T-helper 2 cell treated with Interferon-gamma antibody and Interleukin-4, amounts not matched to agents 5 μg/mL and 100 μg/mL, for 36 hours (primary cell): ENCODE measurements at places on chromosomes 2 and 18.
A peak's percentile ranks its signal among the peaks of the same experiment; 100 is the strongest.

- peaks cover 27% of the 10 kb centered on the region for H3K36me3 ChIP-seq
- no peaks in the 10 kb centered on the region for H3K27me3 ChIP-seq
- H3K27ac ChIP-seq, result no peak overlapping the region
- H3K4me1 ChIP-seq, result no peaks in the 10 kb centered on the region
- no peak for DNase-seq
These were observed 28.9 kb downstream of the LMAN2L start for GRCh38 chr2:96710985-96711384.

DNA sequence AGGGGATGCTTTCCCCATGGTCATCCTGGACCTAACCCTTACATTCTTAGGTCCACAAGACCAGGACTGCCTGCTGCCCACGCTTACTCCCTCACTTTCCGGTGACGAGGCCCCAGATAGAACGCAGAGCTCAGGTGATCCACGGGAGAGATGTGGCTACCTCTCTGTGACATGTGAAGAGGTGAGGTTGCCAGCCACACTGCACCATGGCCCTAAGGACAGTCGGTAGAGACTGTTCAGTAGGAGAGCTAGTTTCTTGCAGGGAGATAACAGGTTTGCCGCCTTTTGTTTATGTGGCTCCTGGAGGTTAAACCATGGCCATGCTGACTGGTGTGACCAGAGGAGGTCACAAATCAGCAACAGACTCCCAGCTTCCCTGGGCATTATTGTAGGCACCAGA lies 71.4 kb downstream of the WDSUB1 start:
- H3K4me3 ChIP-seq, result no peak overlapping the region
- H3K27me3 ChIP-seq, result peaks cover 1% of the 10 kb centered on the region
- no peaks in the 10 kb centered on the region for H3K36me3 ChIP-seq
- no peak for DNase-seq
- no peak overlapping the region for H3K27ac ChIP-seq

DNA sequence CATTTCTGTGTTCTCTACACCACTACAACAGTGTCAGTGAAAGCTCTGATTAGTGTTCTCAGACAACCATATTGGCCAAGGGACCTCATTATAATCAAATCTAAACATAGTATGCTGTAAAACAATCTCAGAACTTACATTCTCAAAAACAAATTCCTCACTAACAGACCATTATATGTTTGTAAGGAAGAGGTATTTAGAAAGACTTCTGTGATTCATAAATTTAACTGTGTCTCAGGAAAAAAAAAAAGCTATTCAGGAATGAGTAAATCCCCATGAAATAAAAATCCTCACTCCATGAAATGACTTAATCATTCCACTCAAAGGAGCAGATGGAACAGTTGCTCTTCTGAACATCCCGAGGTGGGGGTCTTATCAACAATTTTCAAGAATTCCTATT lies 413.0 kb downstream of the CDH2 start:
- H3K27ac ChIP-seq, result no peak overlapping the region

GRCh38 chr18:35418610-35419009 lies 41.5 kb upstream of the ZNF396 start:
- H3K4me3 ChIP-seq, result no peak overlapping the region
- peaks cover 13% of the 10 kb centered on the region for H3K4me1 ChIP-seq
- H3K27me3 ChIP-seq, result peaks cover 8% of the 10 kb centered on the region
- no peak overlapping the region for H3K27ac ChIP-seq

- H3K4me3 ChIP-seq, result no peak overlapping the region
- no peak for DNase-seq
- H3K27ac ChIP-seq, result no peak overlapping the region
- no peaks in the 10 kb centered on the region for H3K4me1 ChIP-seq
- H3K27me3 ChIP-seq, result no peaks in the 10 kb centered on the region
- H3K36me3 ChIP-seq, result no peaks in the 10 kb centered on the region
These were observed 321.5 kb upstream of the TANK start for GRCh38 chr2:160838691-160839090.

DNA sequence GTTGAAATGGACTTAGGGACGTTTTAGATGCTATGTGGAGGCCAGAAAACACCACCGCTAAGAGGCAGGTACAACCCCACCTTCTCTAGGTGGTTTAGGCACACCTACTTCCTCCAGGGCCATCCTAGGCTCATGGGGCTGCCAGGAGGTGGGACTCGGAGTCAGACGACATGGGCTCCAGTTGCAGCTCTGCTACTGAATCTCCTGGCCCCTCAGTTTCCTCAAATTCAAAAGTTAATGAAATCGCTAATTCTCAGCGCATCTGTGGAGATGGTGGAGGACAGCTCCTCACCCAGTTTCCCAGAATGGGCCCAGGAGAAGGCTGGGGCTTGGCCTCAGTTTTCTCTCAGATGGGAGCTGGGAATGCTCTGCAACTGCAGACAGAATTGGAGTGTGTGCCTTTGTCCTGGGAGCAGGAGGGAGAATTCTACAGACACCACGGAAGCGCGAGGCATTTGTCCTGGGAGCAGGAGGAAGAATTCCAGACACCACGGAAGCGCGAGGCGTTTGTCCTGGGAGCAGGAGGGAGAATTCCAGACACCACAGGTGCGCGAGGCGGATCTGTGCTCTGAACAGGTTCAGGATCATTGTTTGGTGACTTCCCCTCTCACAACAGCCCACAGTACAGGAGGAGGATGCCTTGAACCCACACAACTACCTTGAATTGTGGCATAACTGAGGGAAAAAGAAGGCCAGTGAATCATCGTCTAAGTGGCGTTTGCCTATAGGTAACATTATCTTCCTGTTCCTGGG lies 103.7 kb upstream of the PXDN start:
- no peak overlapping the region for H3K27ac ChIP-seq
- H3K36me3 ChIP-seq, result no peaks in the 10 kb centered on the region
- H3K4me1 ChIP-seq, result no peaks in the 10 kb centered on the region
- H3K4me3 ChIP-seq, result no peak overlapping the region
- DNase-seq, result no peak

- H3K36me3 ChIP-seq, result no peaks in the 10 kb centered on the region
- H3K27me3 ChIP-seq, result peaks cover 9% of the 10 kb centered on the region
- H3K4me3 ChIP-seq, result no peak overlapping the region
These were observed 40.3 kb downstream of the SNTG2 start for GRCh38 chr2:990970-991369.

- DNase-seq, result no peak
- H3K4me1 ChIP-seq, result peaks cover 33% of the 10 kb centered on the region
- peak overlapping the region; percentile 23 for H3K27ac ChIP-seq
These were observed 48.8 kb downstream of the SPP2 start for GRCh38 chr2:234099266-234099665.

- H3K27ac ChIP-seq, result no peak overlapping the region
- no peaks in the 10 kb centered on the region for H3K27me3 ChIP-seq
- H3K36me3 ChIP-seq, result no peaks in the 10 kb centered on the region
- no peaks in the 10 kb centered on the region for H3K4me1 ChIP-seq
- no peak for DNase-seq
- H3K4me3 ChIP-seq, result no peak overlapping the region
These were observed 309.7 kb upstream of the LRRTM4 start for GRCh38 chr2:77831898-77832297.

DNA sequence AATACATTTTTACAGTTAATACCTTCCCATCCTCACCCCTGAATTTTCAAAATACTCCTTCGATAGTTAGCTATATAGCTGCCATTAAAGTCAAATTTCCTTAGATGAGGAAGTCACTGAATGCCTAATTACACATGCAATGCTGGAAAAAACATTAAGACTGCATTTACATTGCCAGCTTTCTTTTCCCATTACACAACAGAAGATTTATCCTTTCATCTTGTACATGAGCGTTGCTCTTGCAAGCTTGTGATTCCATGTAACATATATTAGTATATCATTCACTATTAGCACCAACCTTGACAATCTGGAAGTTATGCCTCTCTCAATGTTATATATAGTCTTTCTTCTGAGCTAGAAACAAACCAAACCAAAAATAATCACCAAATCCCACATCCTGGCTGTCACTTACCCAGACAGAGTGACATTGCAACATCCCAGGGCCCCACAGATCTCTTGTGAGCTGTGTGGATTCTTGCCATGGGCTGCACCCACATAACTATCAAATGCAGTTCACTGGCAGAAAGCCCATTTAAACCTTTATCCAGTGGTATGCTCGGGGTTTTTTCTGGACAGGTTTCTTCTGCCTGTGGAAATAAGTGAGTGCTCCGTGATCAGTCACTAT lies 79.2 kb upstream of the PAPOLG start:
- H3K27ac ChIP-seq, result no peak overlapping the region
- DNase-seq, result no peak
- no peak overlapping the region for H3K4me3 ChIP-seq
- no peaks in the 10 kb centered on the region for H3K36me3 ChIP-seq

DNA sequence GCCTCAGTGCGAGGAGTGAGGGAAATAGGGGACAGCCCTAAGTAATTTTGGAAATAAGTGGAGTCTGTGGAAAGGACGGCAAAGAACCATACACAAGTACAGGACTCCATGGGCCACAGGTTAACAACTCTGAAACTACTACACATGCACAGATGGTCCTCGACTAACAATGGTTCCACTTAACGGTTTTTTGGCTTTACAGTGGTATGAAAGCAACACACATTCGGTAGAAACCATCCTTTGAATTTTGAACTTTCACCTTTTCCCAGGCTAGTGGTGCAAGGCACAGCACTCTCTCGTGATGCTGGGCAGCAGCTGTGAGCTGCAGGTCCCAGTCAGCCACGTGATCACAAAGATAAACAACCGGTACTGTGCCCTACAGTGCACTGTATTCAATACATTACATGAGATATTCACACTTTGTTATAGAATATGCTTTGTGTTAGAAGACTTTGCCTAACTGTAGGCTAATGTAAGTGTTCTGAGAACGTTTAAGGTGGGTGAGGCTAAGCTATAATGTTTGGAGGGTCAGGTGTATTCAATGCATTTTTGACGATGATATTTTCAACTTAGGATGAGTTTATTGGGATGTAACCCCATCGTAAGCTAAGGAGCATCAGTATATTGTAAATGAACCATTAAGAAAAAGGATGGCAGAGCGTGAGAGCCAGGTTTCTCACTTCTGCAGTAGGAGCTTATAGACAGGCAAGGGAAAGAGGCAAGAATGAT lies 44.6 kb downstream of the TBC1D8 start:
- H3K4me3 ChIP-seq, result no peak overlapping the region
- DNase-seq, result no peak
- no peak overlapping the region for H3K27ac ChIP-seq
- H3K27me3 ChIP-seq, result no peaks in the 10 kb centered on the region
- no peaks in the 10 kb centered on the region for H3K4me1 ChIP-seq

GRCh38 chr2:107694667-107695066 lies 132.0 kb upstream of the RGPD4 start:
- H3K36me3 ChIP-seq, result no peaks in the 10 kb centered on the region
- no peak overlapping the region for H3K27ac ChIP-seq

DNA sequence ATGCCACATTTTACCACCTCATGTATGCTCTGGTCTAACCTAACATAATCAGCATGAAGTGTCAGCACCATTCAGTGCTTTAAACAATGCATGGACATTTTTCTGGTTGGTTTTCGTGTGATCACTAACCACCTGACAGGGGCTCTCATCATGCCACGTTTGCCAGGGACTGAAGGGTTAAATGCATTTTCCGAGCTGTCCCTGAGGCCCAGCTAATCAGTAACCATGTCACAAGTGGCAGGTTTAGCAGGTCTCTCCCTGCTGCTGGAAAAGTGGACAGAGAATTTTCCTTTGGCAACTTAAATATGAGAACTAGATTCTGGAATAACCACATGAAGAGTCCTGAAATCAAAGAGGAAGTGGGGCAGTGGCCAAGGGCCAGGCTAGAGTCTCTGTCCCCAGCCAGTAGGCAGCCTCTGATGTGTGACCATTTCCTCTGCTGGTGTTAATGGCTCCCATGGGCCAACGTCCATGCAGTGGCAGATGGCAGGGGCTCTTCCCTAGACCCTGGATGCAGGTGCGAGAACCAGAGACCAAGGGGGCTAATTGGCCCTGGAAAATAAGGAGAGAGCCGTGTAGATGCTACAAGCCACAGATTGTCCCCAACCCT lies 69.5 kb downstream of the TPGS2 start:
- H3K36me3 ChIP-seq, result no peaks in the 10 kb centered on the region
- no peak overlapping the region for H3K27ac ChIP-seq
- H3K4me1 ChIP-seq, result peaks cover 10% of the 10 kb centered on the region
- DNase-seq, result no peak

DNA sequence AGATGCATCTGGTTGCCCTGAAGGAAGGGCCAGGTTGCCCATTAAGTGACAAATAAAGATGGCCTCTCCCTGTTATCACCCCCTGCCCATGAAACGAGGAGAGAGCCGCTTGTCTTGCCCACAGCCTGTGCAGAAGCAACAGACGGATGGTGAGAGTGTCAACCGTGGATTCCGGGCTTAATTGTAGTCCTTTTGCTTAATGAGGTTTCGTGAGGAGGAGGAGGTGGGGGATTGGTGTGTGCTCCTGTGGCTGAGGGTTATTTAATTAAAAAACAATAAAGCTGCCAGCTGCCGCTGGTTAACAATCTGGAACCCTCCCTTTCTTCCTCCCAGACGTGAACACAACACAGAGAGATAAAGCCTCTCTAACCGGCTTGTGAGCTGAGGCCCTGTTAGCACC lies 188.0 kb upstream of the PARD3B start:
- no peak overlapping the region for H3K4me3 ChIP-seq
- H3K36me3 ChIP-seq, result no peaks in the 10 kb centered on the region
- no peak for DNase-seq
- H3K27ac ChIP-seq, result no peak overlapping the region

- peak overlapping the region; percentile 78 for H3K27ac ChIP-seq
- H3K4me3 ChIP-seq, result peak overlapping the region; percentile 26
- H3K36me3 ChIP-seq, result no peaks in the 10 kb centered on the region
- peaks cover 13% of the 10 kb centered on the region for H3K4me1 ChIP-seq
These were observed 3.3 kb upstream of the OSBPL6 start for GRCh38 chr2:178191004-178191508.

- no peak overlapping the region for H3K27ac ChIP-seq
- H3K27me3 ChIP-seq, result peaks cover 4% of the 10 kb centered on the region
- H3K4me3 ChIP-seq, result no peak overlapping the region
- H3K4me1 ChIP-seq, result no peaks in the 10 kb centered on the region
- no peak for DNase-seq
These were observed 25.6 kb upstream of the ATIC start for GRCh38 chr2:215286309-215286708.

- H3K36me3 ChIP-seq, result no peaks in the 10 kb centered on the region
- no peak overlapping the region for H3K4me3 ChIP-seq
- H3K4me1 ChIP-seq, result no peaks in the 10 kb centered on the region
- H3K27ac ChIP-seq, result no peak overlapping the region
- H3K27me3 ChIP-seq, result peaks cover 25% of the 10 kb centered on the region
These were observed 215.0 kb upstream of the AGAP1 start for GRCh38 chr2:235278771-235279355.

- H3K4me3 ChIP-seq, result no peak overlapping the region
- H3K27me3 ChIP-seq, result no peaks in the 10 kb centered on the region
- no peaks in the 10 kb centered on the region for H3K4me1 ChIP-seq
- H3K27ac ChIP-seq, result no peak overlapping the region
These were observed 40.9 kb downstream of the TCF4 start for GRCh38 chr18:55546851-55547704.

DNA sequence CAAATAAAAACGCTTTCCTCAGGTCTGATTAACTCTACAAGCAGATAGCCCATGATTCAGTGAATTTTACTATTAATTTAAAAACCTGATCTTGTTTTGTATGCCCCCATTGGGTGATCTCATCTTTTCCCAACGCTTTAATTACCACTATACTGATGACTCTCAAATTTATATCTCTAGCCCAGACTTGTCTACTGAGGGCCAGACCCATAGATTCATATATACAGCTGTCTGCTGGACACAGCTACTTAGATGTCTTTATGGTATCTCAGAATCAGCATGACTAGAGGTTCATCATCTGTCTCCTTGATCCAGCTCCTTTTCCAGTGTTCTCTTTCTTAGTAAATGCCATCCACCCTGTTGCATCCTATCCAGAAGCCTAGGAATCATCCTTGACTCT lies 33.8 kb downstream of the TAF1B start:
- no peak overlapping the region for H3K27ac ChIP-seq
- DNase-seq, result no peak
- no peak overlapping the region for H3K4me3 ChIP-seq
- peaks cover 1% of the 10 kb centered on the region for H3K4me1 ChIP-seq
- H3K36me3 ChIP-seq, result peaks cover 54% of the 10 kb centered on the region
